ENCODE measurements at places on chromosomes 13 and 19.
A peak's percentile ranks its signal among the peaks of the same experiment; 100 is the strongest.

DNA sequence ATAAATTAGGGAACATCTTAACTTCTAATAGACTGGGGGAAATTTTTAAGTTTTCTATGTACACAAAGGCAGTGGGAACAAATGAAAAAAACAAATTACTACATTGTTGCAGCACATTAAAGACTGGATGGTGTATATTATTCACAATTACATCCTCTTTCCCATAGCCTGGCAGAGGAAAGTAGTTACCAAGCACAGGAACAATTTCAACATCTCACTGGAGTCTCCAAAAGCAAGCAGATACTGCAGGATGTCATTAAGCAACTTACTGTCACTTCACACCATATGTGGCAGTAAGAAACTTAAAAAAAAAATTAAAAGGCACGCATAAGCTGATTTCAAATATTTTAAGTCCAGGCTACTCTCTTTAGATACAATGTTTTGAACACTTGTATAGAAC lies 6.4 kb upstream of the EFNB2 start:
- no peak for DNase-seq

GRCh38 chr19:16623576-16623975 lies 4.4 kb downstream of the MED26 start:
- no peak for DNase-seq

DNA sequence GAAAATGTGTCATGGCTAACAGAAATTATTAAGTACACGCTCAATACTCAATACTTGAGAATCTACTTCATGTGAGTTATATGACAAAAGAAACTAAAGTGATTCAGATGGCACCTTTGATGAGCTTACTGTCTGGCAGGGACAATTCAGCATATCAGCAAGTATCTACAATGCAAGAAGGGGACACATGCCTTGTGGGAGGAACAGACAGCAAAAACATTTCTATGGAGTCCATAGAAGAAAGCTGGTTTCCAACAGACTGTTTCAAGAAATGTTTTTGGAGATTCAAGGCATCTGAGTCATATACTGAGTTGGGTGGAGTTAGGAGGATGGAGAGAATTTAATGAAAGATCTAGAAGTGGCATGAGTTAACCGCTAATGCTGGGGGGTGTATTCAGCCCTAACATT lies 54.7 kb downstream of the MBNL2 start:
- DNase-seq = no peak

GRCh38 chr13:80361883-80362327 lies 21.0 kb upstream of the SPRY2 start:
- DNase-seq = no peak

- no peak for DNase-seq
These were observed 108.8 kb downstream of the SIPA1L3 start for GRCh38 chr19:38015761-38016160.

GRCh38 chr19:10812196-10812595 lies 23.8 kb downstream of the TMED1 start:
- DNase-seq = no peak

GRCh38 chr19:37933937-37934358 lies 26.9 kb downstream of the SIPA1L3 start:
- peak; percentile 67 for DNase-seq

DNA sequence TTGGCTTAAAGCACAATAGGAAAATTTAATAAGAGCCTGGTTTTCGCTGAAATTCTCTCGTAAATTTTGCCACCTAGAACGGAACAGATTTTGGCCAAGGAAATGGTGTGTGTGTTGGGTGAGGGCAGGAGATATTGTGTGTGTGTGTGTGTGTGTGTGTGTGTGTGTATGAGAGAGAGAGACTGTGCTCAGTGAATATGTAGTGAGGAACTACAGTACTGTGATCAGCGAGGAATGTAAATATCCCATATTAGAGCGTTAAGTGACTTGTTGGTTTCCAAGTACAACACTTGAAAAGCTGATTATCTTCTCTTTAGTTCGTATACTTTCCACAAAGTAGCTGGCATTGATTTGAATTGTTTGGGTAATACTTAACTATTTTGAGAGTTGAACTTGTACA lies 738.9 kb downstream of the PCDH9 start:
- no peak for DNase-seq

DNA sequence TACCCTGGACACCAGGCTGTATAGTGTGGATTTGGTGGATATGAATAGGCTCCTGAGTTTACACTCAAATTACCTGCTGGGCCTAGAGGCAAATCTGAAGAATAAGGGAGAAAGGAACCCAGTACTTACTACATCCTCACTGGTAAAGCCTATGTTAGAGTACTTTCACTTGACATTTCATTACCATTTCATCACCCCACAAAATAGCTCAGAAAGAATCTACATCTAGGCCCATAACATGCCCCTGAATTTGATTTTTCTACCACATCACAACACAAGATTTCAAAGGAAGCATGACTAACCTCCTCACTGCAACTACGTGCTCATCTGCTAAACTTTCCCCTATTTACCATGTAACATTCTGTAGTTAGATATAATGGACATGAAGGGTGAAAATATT lies 43.3 kb downstream of the VWA8 start:
- DNase-seq = peak; percentile 66

GRCh38 chr13:32850316-32851052 lies 165.7 kb upstream of the KL start:
- no peak for DNase-seq

DNA sequence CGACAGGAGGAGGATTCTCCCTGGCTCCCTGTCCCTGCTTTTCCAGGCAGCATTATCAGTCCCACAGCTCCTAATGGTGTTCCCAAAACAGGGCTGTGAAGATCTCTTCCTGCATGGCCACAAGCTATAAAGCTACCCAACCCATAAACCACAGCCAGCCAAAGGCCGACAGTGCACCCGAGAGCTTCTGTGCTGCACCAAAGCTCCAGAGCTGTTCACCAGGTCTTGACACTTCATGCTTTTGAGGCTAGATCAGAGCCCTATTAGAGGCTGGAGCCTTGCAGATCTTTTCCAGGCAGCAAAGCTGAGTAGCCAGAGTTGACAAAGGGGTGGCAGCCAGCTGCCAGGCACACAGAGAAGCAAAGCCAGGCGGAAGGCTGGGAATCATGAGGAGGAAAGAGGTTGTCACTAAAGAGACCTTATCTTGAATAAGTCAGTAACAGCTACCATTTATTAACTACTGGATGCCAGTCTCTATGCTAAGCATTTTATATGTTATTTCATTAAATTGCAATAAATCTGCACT lies 180.4 kb downstream of the KATNAL1 start:
- no peak for DNase-seq

GRCh38 chr19:51359294-51359693 lies 6.9 kb downstream of the ETFB start:
- DNase-seq = peak; percentile 86

DNA sequence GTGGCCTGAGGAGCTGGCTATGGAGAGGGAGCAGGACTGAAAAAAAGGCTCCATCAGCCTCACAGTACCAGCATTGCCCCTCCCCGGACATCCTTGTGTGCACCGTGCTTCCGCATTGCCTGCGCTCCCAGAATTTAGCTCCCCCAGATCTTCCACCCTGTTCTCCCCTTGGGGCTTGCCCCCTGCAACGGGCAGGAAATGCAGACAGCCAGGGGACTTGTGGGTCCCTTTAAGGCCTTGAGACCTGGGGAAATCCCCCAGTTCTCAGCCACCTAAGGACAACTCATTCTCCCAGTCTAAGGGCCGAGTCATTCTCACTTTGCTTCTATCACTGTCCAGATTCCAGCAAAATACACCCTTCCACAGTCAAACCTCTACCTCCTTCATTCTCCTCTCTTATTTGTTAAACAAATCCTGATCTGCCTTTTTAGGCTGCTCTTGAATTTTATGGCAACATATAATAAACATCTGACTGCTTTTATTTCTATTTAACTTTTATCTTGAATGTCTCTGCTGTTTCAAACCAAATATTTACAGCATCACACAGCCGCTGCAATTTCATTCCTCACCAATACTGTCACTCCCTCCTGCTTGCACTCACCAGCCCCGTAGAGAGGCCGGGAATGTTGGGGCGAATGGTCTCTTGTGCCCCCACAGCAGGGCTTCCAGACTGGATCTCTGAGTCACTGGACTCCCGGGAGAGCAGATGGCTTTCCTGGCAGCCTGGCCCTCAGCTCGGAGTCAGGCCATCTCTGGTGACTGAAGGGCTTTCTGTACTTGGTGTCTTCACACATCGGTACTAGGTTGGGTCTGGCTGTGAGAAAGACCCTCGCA lies 221.9 kb downstream of the TSHZ3 start:
- DNase-seq = peak; percentile 65

DNA sequence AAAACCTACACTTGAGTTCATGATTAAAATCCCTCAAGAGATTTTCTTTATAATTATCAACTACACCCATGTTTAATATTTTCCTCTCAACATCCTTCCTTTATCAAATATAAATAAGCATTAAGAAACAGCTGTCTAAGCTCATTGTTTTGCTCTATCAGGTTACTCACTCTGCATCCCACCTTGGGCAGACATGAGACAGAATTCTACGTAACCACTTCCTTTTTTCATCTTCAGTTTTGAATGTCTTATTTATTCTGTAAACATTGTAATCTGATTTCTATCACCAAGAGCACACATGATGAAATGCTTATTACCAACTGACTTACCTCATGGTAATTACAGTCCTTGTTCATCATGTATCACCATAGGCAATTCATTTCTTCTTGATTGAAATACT lies 1256.6 kb upstream of the ATXN8OS start:
- DNase-seq = no peak
